BJ (cell line): ENCODE measurements at places on chromosomes 7 and 10.

- no peak for DNase-seq
These were observed 661.3 kb upstream of the COBL start for GRCh38 chr7:51977913-51978312.

GRCh38 chr7:86914551-86914950 lies 144.9 kb downstream of the ELAPOR2 start:
- DNase-seq, result no peak

- DNase-seq, result no peak
These were observed 36.0 kb downstream of the ANK3 start for GRCh38 chr10:60353519-60354258.

DNA sequence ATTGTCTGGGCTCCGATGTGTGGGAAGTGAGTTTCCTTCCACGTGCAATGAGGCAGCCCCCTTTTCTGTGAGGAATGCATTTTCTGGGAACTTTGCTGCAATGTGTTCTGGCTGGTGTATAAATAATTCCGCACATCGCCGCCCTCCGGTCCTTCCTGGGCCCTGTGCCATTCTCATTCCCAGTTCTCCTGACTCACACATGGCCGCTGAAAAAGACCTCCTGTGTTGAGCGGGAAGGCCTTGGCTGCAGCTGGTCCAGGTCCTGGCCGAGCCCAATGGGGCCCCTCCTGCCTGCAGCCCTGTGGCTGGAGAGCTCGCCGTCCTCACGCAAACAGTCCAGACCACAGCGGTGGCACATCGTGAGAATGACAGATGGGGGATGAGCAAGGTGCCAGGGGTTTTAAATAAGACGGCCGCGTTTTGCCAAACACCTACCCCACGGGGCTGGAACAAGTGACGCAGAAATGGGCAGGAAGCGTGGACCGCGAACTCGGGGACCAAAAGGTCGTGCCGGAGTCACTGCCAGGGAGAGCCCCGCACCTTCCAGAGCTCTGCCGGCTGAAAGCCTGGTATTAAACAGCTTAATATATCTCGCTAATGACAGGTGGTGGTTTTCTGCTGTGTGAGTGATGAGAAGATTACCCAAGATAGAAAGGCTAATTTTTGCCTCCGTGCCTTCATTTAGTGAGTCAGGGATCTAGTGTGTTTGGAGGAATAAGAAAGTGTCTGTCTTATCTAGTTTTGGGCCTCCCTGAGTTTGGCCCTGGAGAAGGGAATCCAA lies 37.0 kb downstream of the FAM20C start:
- DNase-seq, result peak; percentile 91

GRCh38 chr10:132043861-132044695 lies 21.7 kb upstream of the JAKMIP3 start:
- DNase-seq, result no peak

- DNase-seq, result no peak
These were observed 13.6 kb downstream of the POR start for GRCh38 chr7:75928568-75928914.

DNA sequence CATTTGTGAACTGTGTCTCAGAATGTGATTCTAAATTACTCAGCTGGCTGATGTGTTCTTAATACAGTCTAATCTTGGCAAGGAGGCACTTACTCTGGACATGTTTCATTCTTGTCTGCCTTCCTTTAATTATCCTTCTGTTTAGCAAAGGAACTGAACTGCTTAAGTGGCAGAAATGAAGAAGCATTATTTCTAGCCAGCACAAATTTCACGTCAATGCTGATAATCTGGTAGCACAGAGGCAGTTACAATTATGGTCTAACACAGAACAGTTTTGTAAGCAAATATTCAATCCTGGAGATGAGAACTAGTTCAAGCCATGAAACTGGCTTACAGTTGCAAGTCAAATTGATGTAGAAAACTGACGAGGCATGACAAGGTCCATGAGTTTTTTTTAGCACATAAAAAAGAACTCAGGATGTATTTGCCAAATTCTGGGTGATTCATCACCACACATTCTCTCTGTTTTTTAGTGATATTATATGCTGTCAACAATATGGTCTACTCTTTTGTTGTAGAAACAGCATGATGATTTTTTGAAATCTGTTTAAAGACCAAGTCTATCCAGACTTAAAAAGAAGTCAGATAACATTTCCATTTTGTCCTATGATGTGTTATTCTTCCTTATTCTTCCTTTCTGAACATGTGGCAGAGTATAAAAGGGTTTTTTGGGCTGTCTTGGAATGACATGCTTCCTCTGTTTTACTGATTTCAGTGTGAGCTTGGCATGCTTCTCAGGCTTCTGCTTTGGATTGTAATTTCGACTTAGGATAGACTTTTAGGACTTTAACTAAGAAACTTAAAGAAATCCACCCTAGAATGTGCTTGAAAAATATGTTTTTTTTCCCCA lies 154.8 kb downstream of the DNAJB9 start:
- no peak for DNase-seq

DNA sequence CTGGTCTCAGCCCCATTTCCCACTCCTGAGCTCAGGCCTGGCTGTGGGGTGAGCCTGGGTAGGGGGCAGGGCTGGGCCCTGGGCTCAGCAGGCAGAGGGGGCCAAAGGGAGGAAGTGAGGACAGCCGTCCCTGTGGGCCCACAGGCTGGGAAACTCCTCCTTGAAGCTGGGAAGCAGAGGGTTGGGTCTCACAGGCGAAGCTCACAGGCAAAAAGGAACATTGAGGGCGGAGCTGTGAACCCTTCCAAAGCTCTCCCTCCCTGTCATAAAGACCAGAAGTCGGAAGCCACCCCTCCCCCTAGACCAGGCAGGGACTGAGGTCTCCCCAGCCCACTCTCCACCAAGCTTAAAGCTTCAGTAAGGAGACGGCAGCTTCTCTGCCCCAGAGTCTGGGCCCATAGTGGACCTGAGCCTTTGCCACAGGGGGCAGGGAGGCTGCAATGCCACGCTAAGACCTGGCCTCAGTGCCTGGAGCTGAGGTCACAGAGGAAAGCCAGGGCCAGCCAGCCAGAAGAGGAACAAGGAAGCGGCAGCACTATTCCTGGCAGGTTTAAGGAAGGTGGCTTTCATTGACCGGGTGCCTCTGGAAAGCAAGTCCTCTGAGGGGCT lies 1.0 kb upstream of the KCP start:
- no peak for DNase-seq

DNA sequence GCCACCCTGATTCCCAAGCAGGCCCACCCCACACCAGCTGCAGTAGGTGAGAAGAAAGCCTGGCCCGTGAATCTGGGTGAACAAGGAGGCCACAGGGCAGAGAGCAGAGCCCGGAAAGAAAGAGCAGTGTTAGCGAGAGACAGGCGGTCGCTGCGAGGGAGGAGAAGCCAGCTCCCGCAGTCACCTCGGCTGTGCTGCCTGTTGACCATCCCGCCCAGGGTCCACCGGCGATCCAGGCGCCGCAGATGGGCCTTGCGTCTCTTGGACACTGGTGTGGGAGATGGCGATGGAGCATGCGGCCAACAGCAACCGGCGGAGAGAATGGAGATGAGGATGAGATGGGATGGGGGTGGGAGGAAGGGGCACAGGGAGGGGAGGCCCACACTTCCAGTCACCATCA lies 128.8 kb downstream of the NEURL1 start:
- DNase-seq, result no peak
